Stimulated activated CD4-positive, alpha-beta T cell treated with anti-CD3 and anti-CD28 coated beads, Interleukin-4, amount 100 ng/mL, for 1 hour (primary cell): ENCODE measurements at places on chromosomes 2 and 18.

DNA sequence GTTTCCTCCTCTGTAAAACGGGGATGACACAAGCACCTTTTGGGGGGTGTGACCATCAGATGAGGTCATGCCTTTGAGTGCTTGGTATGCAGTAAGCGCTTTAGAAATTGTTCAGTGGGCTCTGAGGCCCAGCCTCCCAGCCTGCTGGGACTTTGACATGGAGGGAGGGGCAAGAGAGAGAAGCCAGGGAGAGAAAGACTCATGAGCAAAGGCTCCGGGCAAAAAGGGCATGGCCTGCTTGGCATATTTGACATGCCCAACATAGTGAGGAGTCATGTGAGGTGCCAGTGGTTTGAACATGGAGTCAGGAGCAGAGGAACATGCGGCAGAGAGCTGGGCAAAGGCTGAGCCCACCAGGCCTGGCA is 14.0 kb downstream of the TNS1 start:
- no peak for DNase-seq

- no peak for DNase-seq
Measured at GRCh38 chr2:159111346-159111927, 143.0 kb downstream of the TANC1 start.

GRCh38 chr2:150208689-150209088 is 278.8 kb downstream of the RND3 start:
- DNase-seq, result no peak

DNA sequence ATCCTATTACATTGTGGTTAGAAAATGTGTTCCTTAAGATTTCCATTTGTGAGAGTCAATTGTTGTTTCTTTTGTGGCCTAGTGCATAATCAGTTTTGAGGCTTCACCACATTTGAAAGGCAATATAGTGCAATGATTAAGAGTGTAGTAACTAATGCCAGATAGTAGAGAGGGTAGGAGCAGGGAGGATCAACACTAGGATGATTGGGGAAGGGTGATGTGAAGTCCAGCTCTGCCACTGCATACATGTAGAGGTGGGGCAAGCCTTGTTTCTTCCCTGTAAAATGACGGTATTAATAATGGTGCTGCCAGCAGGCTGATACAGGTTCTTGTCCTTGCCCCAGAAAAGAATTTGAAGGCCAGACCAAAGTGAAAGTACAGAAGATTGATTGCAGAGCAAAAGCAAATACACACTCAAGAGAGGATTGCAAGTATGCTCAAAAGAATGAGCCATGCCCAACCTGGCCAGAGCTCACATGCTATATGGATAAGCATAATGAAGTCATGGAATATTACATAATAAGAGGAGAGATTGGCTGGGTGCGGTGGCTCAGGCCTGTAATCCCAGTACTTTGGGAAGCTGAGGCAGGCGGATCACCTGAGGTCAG is 8.0 kb downstream of the SP100 start:
- DNase-seq, result no peak

DNA sequence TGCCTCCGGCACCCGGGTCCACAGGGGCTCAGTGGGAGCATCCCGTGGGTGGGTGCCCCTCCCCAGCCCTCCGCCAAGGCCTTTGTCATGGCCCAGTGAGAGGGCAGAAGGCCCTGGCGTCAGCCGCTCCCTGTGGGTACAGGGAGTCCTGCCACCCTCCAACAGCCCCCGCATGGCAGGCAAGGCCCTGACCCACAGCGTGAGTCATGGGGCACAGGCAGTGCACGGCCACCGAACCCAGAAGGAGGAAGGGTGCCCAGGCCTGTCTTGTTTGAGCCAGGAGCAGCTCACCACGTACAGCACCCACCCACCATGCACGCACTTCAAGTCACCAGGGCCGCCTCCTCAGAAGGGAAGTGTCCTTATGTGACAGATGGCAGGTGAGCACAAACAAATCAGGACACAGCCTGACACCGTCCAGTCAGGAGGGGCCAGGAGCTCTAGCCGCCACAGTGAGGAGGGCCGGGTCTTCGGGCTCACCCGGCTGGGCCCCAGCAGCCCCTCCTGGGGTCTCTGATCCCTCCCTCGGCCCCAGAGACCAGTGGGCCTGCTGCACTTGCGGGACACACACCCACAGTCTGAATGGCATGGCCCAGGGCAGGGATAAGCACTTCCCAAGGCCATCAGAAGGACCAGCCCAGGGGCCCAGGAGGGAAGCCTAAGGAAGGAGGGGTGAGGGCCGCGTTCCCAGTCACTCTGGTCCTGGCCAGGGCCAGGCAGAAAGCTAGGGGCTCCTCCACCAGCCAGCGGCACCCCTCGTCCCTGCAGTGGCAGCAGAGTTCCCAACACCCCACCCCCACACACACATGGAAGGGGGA is 25.8 kb downstream of the BIN1 start:
- peak; percentile 51 for DNase-seq

DNA sequence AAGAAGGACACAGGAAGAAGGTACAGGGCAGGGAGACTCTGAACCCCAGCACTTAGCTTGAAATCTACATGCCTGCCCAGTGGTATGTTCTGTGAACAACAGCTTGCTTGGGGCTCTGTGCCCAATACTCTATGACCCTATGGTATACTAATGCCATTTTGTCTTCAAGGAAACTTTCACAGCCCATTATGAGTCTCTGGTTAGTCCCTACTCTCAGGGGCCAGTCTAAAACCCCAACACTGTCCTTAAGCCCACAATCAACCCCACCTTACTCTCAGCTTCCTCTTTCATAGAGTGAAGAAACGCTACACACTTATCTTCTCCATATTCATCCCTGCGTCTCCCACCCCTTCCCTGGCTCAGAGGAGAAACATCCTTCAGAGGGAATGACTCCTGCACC is 16.0 kb downstream of the NEB start:
- DNase-seq, result no peak

DNA sequence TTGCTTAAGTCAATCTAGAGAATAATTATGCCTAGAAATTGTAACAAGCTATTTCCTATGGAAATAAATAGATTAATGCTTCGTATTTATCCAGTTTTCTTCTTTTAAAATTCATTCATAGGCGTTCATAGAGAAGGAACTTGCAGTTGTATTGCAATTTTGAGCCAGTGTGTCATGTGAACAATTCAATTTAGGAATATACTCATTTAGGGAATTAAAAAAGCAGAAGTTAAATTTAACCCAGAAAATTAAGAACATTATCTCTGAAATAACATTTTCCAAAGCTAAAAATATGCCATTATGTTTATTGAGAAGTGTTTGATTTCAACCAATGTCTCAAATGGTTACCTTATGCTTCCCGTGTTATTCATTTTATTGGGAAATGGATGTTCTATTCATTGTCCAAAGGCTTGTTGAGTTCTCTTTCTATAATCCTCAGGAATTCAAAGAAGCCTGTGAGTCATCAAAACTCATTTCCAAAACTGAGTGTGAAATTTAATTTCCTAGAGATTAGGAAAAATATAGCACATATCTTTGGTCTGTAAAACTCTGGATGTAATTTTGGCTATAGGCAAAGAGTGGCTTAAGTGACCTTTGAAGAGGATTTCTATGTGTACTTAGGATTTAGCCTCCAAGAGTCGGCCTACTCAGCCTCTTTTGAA is 99.7 kb downstream of the SLC8A1 start:
- no peak for DNase-seq

- no peak for DNase-seq
Measured at GRCh38 chr18:79275461-79275860, 120.3 kb upstream of the NFATC1 start.

- DNase-seq, result no peak
Measured at GRCh38 chr2:147094077-147094476, 750.8 kb upstream of the ACVR2A start.

- DNase-seq, result peak; percentile 27
Measured at GRCh38 chr2:85132834-85133637, at the start of gene TCF7L1. Gene TCF7L1, plus strand, starts transcription at chr2:85133392. Its CDS starts 293 bp downstream, at chr2:85133685.

DNA sequence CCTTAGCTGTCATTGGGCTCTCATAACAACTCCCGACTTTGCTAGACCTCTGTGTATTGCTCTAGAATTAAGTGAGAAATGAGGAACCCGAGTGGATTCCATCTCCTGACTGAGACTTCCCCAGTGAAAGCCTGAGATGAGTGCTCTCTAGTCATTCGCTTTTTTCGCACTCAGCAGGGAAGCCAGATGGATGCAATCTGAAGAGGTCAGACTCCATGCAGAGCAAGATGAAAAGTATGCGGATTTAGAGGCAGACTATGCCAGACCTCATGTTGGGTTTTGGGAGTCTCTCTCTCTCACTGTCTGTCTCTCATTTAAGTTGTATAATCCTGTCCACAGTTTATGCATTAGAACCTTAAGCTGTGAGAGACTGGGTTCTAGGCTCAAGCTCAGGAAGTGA is 88.6 kb downstream of the SLC5A7 start:
- DNase-seq, result no peak

- DNase-seq, result no peak
Measured at GRCh38 chr2:108926561-108927380, 62.2 kb downstream of the EDAR start.
